CD4-positive, alpha-beta T cell treated with Interferon alpha-2 for 1 hour (primary cell): ENCODE measurements at places on chromosomes 4 and X.
A peak's percentile ranks its signal among the peaks of the same experiment; 100 is the strongest.

DNA sequence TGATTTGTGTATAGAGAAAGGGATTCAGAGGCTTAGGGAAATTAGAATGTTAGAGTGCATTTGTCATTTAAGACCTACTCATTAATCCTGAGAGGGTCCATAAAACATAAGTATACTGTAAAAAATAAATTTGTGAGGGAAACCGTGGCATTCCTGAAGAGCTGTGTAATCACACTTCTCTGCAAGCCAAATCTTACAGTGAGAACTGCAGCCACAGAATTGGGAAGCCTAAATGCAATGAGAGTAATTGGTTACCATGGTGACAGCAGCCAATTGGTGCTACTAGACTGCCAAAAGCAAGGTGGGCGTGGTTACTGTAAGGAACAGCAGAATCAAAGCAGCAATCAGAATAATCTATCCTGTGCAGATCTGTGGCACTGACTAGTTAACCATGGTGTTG, 345.2 kb upstream of the GRID2 start:
- DNase-seq = no peak

DNA sequence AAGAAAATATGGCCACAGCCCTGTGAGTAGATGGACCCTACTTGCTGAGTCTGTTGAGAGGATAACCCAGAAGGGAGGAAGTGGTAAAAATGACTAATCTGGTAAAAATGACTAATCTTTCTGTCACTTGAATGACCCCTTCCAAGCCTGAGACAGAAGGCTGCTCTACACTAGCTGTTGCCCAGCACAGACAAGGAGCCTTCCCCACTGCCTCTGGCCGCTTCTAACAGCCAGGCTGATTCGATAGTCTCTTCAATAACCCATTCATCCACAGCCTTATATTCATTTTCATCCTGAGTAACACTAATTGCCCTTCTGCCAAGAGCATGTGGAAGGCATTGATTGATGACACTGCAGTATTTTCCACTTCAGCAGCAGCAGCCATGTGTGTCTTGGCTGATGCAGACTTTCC, 18.4 kb downstream of the MAGEB17 start:
- no peak for DNase-seq

DNA sequence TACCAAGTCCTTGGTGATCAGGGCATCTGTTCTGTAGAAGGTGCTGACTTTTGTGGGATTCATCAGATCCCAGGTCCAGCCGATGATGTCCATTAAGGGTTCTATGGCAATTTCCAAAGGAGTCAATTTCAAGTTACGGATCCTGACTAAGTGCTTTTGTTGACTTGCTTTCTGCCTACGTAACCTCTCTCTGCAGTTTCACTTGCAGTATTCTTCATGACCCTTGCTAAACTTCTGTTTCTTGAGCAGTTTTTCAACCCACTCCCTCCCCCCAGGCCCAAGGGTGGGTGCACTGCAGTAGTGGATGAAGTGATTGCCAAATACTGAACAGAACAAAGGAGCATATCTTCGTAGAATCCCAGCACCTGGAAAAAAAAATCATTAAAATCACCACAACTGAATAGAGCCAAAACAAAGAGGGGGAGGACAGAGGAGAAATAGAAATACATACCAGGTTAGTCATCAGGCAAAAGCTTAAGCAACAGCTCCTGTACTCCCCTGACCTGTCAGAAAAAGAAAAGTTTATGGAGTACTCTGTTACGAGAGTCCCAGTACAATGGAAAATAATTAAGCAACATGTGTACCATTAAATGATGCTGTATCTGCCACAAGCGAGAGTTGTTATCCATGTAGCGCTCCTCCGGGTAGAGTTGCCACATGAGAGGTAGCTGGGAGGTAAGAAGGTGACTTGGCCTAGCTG, 5.8 kb downstream of the CMC4 start:
- no peak for DNase-seq

GRCh38 chr4:41072021-41072777, 142.1 kb downstream of the APBB2 start:
- DNase-seq = no peak

GRCh38 chr4:10841697-10842096, 157.1 kb upstream of the CLNK start:
- no peak for DNase-seq

- peak; percentile 27 for DNase-seq
Observed at GRCh38 chrX:37685381-37686359, at the start of gene XK. Gene XK (plus strand): TSS chrX:37685791. CDS start chrX:37685962, 171 bp downstream.

DNA sequence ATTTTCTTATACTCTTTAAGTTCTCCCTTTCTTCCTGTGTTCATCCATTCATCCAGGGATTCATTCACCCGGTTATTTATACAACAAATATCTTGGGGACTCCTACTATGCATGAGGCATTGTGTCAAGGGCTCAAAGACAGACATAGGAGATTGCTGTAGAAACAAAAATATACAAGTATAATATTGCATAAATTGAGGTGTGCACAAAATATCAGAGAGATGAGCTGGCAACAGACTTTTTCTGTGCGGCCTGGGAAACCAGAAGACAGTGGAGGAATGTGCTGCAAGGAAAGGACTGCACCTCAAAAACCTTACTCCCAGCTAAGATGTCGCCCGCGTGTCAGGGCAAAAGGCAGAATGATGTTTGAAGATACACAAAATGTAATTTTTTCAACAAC, 9.6 kb downstream of the OTOP1 start:
- DNase-seq = no peak

- no peak for DNase-seq
Observed at GRCh38 chrX:38006291-38006690, at the start of gene SYTL5. Gene SYTL5 (plus strand): TSS chrX:38006553. CDS start chrX:38033890, 27,337 bp downstream.

GRCh38 chrX:9708923-9709553, 56.6 kb downstream of the GPR143 start:
- peak; percentile 78 for DNase-seq

- no peak for DNase-seq
Observed at GRCh38 chr4:146508229-146508939, 13.4 kb downstream of the SLC10A7 start.

- DNase-seq = no peak
Observed at GRCh38 chrX:67574696-67575095, 30.9 kb downstream of the AR start.

DNA sequence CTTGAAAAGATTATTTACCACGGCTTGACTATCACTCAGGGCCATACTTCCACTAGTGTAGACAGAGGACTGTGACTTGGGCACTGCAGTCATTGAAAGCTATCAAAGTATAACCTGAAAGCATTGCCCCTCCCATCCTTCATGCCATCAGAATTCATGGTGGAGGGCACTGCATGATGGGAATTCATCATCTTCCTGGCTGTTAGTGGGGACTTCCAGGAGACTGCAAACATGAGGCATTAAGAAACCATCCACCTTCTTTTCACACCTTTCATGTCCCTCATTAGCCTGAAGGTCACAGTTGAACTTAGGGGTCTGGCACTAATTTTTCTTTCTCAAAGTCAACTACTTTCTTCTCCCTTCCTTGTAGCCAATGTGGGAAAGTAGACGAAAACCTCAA, 25.8 kb downstream of the VSIG4 start:
- no peak for DNase-seq

- DNase-seq = no peak
Observed at GRCh38 chr4:184850018-184850417, 24.2 kb upstream of the ACSL1 start.
